Stimulated activated CD8-positive, alpha-beta memory T cell treated with anti-CD3 and anti-CD28 coated beads, Interleukin-15, amount 100 ng/mL, for 24 hours (primary cell): ENCODE measurements at places on chromosomes 2 and 18.

DNA sequence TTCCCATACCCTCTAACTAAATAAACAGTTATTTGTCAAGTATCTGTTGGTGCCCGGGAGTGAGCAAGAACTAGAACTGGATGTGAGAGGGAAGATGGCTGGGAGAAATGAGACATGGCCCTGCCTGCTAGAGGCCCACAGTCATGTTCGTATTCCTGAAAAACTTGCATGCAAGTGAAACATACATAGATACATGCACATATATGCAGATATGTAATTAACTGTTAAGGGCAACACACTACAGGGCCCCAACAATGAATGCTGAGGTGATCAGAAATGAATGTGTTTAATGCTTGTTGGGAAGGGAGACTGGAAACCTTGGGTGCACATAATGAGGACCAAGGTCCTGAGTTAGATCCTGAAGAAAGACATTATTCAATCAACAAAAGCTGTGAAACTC lies 49.8 kb downstream of the ADD2 start:
- no peak for DNase-seq

DNA sequence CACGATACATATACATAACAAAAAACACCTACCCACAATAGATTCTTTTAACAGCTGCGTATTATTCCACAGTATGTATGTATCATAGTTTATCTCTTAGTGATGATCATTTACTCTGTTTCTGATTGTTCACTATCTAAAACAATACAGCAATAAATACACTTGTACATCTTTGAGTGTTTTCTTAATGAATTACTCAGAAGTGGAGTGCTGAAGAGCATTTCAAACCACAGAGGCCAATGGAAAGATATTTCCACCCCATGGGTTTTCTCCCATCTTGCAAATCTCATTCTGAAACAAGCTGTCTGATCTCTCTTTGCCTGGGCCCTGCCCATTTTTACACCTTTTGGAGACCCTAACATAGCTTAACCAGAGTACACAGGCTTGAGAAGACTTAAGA lies 113.8 kb upstream of the KLF7 start:
- no peak for DNase-seq

DNA sequence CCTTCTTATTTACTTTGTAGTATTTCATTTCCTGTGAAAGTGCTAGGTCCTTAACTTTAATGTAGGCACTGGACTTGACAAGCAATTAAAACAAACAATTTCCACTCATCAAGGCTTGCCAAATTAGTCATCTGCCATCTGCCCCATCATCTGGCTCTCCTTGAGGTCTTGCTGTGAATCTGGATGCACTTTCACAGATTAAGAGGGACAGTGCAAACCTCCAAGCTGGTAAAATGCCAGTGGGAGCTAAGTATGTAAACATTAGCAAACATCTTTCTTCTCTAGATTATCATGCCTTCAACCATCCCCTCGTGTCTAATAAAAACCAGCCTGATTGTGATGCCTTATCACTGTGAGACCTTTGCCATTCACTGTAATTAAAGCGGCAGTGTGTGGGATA lies 402.9 kb downstream of the ERBB4 start:
- no peak for DNase-seq

GRCh38 chr2:158405341-158405740 lies 51.2 kb downstream of the CCDC148 start:
- no peak for DNase-seq

DNA sequence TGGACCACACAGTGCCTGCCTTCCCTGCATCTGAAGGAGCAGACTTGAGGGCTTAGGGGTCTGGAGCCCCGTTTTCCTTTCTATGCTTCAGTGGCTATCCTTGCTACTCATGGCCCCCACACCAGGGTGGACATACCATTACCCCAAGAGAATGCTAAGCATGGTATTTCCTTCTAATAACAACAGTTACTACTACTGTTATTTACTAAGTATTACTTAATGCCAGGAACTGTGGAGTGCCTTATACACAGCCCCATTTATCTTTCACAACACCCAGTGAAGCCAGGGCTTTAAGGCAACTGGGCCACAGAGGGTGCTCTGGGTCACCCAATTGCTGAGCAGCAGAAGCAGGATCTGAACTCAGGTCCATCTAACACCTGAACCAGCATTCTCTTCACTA lies 5.8 kb upstream of the PAX8 start:
- DNase-seq = no peak

GRCh38 chr2:137237055-137237454 lies 471.7 kb downstream of the THSD7B start:
- no peak for DNase-seq

- no peak for DNase-seq
Observed at GRCh38 chr18:25137197-25137472, 214.8 kb downstream of the ZNF521 start.

DNA sequence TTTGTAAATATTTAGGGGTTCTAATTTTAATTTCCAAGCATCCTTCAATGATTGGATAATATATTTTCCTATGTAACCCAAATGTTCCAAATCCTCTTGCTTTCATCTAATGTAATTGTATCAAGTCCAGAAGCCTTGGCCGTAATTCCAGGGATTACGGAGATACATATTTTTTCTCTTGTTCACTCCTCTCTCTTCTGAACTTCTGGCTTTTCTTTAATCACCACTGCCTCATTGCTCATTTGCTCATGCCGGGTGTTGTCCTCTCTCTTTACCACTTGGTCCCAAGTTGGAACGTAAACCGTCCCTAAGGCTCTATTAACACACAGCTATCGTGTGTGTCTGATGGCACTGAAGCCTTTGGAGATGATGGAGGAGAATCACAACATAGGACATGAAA lies 188.7 kb upstream of the COL3A1 start:
- no peak for DNase-seq

DNA sequence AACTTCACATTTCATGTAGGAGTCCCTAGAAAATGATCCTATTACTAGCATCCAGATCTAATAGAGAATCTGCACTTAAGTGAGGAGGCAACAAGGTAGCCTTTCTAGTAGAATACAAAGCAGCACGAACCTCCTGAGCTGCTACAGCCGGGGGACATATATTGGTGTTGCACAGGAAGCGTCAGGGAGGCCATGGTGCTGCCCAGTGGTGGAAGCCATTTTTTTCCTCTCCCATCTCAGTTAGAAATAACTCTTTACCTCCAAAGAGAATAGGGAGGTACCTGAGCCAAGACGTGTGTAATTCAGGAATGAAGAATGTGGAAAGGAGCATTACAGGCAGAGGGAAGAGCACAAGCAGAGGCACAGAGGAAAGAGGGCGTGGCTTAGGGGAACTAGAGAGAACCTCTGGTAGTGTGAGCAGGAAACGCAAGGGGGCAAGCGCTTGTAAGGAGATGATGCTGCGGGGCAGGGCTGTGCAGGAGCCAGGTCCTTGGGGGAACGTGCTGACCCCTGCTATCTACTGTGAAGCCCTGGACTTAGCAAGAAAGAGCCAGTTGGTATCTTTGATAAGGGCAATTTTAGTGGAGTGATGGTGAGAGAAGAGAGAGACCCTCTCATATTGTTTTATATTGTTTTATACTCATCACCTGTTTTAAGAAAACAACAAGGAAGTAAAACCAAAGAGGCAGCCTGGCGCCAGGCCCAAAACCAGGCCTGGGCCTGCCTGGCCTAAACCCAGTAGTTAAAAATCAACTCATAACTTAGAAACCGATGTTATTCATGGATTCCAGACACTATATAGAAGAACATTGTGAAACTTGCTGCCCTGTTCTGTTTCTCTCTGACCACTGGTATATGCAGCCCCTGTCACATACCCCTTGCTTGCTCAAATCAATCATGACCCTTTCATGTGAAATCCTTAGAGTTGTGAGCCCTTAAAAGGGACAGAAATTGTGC lies 50.0 kb upstream of the TTC39C start:
- no peak for DNase-seq

DNA sequence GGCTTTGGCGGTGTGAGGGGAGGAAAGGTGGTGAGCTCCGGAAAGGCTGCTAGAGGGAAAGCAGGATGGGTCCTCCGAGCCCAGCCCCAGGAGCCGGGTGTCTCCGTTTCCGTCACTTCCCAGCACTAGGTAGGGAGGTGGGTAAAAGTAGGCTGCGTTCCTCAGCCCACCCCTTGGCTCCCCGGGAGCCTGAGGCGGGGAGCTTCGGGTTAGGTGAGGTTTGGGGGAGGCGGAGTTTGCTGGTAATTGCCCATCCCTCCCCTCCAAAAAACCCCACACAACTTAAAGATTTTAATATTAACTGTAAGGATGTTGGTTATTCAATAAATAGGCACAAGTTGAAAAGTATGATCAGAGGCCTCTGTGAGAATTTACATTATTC lies 552 bp upstream of the ATF2 start:
- DNase-seq = no peak

- no peak for DNase-seq
Observed at GRCh38 chr2:228876276-228876675, 394.8 kb downstream of the PID1 start.

GRCh38 chr18:8742387-8743361 lies 37.3 kb downstream of the MTCL1 start:
- DNase-seq = no peak

DNA sequence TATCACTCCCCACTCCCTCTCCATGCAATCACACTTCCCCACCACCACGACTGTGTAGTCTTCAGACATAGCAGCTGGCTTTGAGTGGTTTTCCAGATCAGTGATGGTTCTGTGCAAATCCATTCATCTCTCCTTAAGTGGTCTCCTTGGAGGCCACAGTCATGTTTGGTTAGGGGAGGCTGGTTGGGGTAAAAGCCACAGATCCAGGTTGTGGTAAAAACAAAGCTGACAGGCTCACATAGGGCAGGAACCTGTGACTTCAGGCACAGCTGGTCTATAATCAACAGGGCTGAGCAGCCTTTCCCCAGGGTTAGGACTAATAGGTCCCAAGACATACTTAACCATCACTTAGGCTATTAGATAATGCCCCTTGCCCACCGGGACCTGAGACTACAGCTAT lies 46.2 kb upstream of the FZD7 start:
- DNase-seq = no peak

DNA sequence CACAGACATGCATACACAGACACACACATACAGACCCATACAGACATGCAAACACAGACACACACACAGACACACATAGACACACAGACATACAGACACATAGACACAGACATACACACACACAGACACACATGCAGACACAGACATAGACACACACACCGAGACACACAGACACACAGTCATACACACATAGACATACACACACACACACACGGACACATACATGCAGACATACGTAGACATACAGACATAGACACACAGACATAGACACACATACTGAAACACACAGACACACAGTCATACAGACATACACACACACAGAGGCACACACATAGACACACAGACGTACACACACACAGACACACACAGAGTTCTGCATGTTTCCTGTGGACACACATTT lies 26.9 kb downstream of the INHBB start:
- DNase-seq = no peak

- DNase-seq = no peak
Observed at GRCh38 chr2:166944909-166945308, 56.6 kb downstream of the XIRP2 start.

- DNase-seq = no peak
Observed at GRCh38 chr2:101566632-101567228, 91.8 kb upstream of the RFX8 start.

DNA sequence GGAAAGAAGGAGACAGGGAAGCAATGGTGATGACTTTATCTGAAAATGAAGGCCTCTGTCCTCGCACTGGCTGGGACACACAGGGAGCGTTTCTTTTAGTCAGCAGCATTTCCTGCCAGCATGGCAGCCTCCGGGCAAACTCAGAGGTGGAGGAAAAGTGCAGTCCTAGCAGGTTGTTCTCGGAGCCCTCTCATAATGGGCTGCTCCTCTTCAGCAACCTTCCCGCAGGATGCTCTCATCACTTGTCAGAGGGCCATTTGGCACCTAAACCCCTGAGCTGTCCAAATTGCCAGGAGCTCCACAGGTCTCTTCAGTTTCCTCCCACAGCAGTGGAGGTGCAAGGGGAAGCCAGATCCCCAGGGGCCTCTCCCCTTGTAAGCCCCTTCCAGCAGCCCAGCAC lies 6.2 kb downstream of the STK39 start:
- DNase-seq = no peak

DNA sequence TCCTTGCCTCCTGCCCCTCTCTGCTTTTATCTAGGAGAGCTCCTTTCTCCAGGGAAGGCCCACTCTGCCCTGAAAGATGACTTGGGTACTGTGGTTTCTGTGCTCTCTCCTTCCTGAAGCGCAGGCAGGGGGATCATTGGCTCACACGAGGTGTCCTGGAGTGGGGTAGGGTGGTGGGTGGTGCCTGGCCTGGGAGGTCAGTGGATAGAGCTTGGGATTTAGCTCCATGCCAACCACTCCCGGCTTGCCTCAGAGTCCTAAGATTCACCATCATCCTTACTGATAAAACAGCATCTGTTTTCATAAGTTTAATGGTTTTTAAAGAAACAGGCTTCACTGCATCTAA lies 63.1 kb downstream of the CIB4 start:
- DNase-seq = no peak

DNA sequence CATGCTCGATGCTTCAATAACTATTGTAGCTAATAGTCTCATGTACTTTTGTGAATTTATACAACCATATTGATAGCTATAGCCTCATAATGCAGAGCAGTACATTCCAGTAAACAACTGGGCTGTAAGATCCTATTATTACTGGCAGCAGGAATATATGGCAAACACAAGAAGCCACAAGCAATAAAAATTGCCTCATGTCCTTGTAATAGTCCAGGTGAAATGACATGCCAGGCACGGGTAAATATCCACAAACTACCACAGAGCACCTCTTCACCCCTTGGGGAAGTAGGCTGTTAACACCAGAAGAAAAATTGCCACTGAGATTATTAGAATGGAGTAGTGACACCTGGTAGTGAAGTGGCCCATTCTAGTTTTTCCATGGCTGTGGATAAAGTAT lies 158.3 kb downstream of the MTX2 start:
- DNase-seq = no peak

GRCh38 chr2:9474361-9475057 lies at the start of gene IAH1:
Gene IAH1, plus strand, starts transcription at chr2:9474551. Its CDS starts 16 bp downstream, at chr2:9474567.
- DNase-seq = peak; percentile 45
